ENCODE measurements at places on chromosomes 6 and 20.

- DNase-seq: no peak
Observed at GRCh38 chr6:111829998-111830397, 43.3 kb downstream of the FYN start.

DNA sequence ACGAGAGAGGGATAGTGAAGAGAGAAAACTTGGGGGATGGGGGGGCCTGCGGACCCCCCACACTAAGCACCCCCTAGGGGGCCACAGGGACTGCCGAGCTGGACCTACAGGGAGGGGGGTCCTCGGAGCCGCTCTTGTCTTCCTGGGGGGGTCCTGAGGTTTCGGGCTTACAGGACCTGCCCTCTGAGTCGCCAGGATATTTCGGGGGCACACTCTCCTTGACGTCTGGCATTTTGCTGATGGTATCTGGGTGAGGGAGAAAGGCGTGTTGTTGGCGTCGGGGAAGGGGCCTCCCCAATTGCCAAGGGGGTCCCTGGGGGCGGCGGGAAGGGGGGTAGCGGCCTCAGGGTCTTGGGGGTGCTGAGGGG lies 516 bp downstream of the TCP11 start:
- DNase-seq: no peak

DNA sequence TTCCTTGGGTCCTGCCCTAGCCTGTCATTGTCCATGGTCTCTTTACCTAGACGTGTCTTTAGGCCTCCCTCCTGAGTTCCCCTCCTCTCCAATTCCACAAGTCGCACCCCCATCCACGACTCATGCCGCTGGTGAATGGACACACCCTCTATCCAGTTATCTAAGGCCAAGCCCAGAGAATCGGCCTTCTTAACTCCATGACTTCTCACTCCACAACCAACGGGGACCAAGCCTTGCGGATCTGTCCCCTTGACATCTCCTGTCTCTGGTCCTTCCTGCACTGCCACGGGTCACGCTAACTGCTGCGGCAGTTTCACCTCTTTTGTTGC lies 7.0 kb upstream of the RREB1 start:
- DNase-seq: no peak

DNA sequence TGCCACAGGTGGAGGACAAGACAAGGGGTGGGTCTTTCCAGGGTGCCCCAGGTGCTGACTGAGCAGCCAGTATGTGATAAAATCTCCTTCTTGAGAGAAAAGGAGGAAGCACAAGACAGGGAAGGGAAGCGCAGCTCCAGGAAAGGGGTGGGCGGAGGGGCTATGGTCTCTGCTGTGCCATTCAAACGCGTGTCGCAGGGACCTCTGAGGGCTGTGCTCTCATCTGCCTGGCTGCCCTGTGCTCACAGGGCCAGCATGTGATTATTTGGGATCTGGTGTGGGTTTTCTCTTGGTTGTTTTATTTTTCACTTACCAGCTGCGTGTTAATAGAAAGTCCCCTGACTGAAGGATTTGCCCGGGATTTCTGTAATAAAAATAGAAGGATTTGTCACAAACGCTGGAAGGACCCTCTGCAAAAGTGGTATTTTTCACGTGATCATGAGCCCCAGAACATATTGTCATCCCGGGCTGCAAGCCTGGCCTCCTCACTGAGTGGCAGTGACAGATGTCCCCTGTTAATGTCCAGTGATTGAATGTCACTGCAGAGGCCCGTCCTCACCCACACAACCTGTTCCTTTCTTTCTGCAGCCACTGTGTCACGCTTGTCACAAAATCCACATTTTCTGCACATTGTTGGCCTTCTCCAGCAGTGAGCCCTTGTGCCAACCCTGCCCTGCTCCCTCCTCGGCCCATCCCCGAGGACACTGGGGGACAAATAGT lies 35.0 kb upstream of the VSX1 start:
- DNase-seq: peak; percentile 25

DNA sequence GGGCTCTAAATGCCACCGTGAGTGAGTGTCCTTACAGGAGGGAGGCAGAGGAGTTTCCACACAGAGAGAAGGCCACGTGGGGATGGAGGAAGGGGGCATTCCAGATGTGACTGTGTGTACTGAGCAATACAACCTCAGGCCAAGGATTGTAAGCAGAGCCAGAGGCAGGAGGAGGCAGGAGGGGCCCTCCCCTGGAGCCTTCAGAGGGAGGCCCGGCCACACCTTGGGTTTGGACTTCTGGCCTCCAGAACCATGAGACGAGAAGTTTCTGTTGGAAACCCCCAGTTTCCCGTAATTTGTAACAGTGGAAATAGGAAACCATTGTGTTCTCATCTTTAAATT lies 9.3 kb upstream of the KIF25 start:
- peak; percentile 38 for DNase-seq

GRCh38 chr6:15511248-15512125 lies 151.3 kb downstream of the DTNBP1 start:
- DNase-seq: no peak

- no peak for DNase-seq
Observed at GRCh38 chr6:45488889-45489288, 111.2 kb upstream of the SUPT3H start.

DNA sequence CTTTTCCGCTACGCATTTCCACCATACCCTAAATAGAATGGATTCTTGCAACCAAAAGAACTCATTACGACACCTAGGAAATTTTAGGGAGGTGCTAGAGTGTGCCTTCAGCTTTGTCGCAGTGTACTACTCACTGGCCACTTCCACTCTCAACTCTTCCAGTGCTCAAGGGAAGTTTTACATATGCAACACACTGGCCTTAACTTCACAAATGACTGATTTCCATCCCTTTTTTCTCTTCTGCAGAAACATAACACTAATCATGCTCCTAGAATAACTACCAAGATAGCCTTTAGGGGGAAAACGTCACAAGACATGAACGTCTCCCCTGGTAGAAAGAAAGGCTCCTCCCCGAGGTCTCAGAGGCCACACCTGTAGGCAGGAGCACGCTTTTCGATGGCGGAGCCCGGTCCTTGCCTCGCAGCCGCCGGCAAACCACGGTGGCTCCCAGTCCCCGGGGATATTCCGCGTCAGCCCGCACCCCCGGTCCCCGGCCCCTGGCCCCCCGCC lies 584 bp downstream of the LYRM4 start:
- DNase-seq: peak; percentile 24

DNA sequence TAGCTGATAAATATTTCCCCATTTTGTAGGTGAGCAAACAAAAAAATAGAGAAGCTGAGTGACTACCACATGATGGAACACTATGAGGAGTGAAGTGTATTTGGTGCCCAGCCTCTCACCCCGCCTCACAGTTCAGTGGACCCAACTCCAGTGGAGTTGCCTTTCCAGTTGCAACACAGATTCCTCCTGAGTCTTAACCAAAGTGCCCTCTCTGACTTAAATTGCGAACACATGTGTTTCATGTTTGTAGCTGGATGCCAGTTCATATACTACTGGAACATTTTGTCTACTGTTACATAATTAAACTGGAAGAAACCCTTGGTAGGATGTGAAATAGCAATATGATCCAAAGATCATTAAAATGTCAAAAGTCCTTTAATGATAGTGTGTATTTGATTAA lies 448.9 kb downstream of the COL12A1 start:
- DNase-seq: no peak

DNA sequence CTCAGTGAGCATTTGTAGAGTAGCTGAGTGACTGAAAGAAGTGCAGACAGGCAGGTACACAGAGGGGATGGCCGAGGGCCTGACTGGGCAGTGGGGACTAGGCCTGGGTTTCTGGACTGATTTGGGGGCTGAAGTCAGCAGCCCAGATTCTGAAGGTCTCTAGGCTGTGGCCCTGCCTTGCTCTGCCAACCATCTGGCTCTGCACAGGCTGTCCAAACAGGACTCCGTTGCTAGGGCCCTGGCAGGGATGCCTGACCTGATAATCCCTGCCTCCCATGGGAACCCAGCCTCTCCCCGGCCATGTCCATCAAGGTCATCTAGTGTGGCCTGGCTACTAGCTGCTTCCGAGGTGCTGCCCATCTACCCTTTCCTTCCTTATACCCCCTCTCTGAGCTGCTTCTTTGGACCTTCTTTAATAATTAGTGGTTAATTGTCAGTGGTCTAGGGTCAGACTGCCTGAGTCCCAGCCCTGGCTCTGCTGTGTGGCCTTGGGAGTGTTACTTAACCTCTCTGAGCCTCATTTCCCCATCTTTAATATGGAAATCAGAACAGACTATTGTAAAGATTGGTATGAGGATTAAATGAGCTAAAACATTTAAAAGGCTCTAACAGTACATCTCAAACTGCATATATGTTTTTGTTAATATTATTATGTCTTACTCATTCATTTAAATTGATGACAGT lies 137.9 kb downstream of the VEGFA start:
- no peak for DNase-seq

- no peak for DNase-seq
Observed at GRCh38 chr20:64102647-64103354, 4.6 kb downstream of the NPBWR2 start.

GRCh38 chr20:16106191-16106849 lies 466.9 kb downstream of the KIF16B start:
- no peak for DNase-seq

GRCh38 chr6:100695445-100695844 lies 185.7 kb downstream of the ASCC3 start:
- no peak for DNase-seq

DNA sequence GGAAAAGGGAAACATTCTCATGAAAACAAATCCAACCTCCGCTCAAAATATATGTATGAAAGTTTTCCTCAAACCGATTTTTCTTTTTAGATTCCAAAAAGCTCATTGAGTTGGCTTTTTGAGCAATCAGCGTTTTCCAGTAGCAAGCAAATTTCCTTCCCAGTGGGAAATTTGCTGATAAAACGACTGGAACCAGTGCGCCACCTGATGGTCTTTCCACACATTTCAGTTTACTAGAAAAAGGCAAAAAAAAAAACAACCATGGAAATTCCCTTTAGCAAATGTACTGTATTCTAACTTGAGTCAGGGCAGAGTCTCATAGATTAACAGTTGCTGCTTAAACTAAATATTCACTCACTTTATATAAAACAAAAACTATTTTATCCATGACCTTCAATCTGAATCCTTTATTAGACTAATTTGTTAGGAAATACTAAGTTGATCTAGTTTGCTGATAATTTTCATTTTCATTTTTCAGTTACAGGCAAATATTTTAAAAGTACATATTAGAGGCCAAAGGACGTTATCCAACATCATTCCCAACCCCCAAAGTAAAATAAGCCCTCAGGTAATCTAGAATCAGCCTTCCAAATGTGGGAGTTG lies 271.5 kb downstream of the FOXA2 start:
- peak; percentile 64 for DNase-seq

Measured in muscle of arm (tissue), 14 donors.